PC-3 (cell line): ENCODE measurements at places on chromosomes 2 and 18. TPM values are rescaled to one million over a fixed set of nuclear protein-coding genes. Genes with fewer than 3 reads are reported as not detected.

- no peak for DNase-seq
These were observed 303.6 kb downstream of the SLC8A1 start for GRCh38 chr2:40148334-40148733.

GRCh38 chr2:8821276-8822217, 15.9 kb downstream of the KIDINS220 start:
- no peak for DNase-seq

Gene TNS1
- 1.0 and 1.5 TPM in 2 replicates for total RNA-seq

DNA sequence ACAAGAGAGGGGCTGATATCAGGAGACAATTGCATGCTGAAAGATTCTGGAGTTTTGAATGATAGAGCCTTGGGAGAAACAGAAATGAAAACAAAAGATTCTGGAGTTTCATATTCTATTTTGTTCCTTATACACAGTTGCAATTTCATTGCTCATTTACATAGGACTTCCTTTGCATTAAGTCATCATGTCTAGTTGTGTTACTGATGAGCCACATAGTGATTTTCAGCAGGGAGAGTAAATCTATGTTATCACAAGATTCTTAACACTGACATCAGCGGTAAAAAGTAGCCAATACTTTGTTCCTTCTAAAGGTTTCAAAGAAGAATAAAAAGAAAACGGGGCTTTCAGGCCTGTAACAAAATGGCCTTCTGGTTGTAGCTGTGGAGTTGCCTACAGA, 7.1 kb downstream of the ADAM17 start:
- no peak for DNase-seq

Gene CTAGE1
- total RNA-seq = not detected in 2 replicates

DNA sequence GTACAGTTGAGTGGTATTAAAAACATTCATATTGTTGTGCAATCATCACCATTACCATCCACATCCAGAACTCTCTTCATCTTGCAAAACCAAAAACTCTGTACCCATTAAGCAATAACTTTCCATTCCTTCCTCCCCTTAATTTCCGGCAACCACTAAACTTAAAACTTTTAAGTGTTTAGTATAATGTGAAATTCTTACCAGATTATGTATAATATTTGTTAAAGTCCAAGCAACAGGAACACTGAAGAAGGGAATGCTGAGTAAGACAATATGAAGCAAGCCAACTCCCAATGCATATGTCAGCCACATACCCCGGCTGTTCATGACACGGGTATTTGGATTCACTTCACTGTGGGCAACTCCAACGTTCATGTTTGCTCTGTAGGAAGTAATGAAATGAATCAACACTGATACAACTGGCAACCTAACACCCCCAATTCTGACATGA, 1.9 kb downstream of the ORMDL1 start:
- DNase-seq = peak; percentile 36

Gene MOGAT1
- not detected in 2 replicates for total RNA-seq

Gene IL37
- total RNA-seq = 1.6 and 2.6 TPM in 2 replicates

Gene NRP2
- total RNA-seq = 18.3 and 19.9 TPM in 2 replicates

- peak; percentile 14 for DNase-seq
These were observed 778 bp downstream of the BBS5 start for GRCh38 chr2:169480079-169480465.

DNA sequence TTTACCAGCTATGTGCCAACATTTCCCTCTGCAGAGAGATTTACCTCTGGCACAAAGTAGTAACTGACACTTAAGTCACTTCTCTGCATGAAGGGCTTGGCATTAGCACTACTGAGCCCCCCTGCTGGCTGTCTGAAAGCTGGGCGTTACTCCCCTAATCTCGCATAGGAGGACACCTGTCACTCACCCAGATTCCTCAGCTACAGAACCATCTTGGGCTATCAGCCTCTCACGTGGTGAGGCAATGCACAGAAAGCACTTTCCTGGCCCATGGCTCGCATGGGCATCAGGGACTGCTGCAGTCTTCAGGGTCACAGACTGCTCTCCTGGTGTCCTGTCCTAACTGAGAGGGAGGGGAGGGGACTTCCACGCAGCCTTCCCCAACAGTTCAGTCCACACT, 12.0 kb downstream of the SERPINE2 start:
- no peak for DNase-seq

Gene KIAA2012
- total RNA-seq = not detected in 2 replicates

- no peak for DNase-seq
These were observed 29.2 kb downstream of the SLC66A2 start for GRCh38 chr18:79921984-79922965.

Gene DRC1
- total RNA-seq = not detected in 2 replicates

Gene PDE1A
- total RNA-seq = not detected in 2 replicates

Gene GAL3ST2
- total RNA-seq = not detected in 2 replicates

Gene RELCH
- 17.3 and 21.6 TPM in 2 replicates for total RNA-seq
